ENCODE measurements at places on chromosomes 5 and 9. TPM values are rescaled to one million over a fixed set of nuclear protein-coding genes. Genes with fewer than 3 reads are reported as not detected.

DNA sequence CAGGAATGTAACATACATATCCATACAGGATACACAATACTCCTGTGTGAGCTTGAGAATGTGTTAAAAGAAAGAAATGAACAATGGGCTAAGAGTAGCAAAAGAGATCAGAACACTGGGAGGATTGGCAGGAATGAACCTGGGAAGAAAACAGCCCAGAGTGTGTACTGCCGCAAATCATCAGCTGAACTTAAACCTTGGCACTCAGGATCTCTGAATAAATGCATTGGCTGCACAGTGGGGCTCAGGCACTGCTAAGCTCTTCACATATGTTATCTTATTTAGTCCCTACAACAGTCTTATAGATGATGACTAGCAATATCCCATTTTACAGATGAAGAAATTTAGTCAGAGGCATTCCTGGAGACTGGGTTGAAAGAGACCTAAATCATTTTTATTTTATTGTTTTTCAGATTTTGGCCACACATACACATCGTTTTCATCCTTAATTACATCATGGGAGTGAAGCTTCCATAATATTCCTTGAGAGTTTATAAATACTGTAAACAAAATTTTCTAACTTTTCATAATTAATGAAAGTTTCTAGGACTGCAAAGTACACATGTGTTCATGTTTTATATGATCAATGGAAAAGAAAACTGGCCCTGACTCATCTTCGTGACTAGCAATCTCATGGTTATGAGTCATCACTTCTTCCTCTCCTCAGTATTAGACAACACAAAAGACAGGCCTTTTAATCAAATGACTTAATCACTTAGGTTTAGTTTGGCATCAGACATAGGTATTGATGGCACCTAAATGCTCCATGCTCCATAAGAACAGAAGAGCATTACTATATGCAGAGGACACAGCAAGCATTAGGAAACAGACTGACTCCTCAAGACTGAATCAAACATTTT is 59.2 kb downstream of the CDH18 start:
- H3K36me3 ChIP-seq, result no peaks in the 10 kb centered on the region
- H3K27ac ChIP-seq, result no peak overlapping the region
- no peaks in the 10 kb centered on the region for H3K27me3 ChIP-seq
- H3K4me3 ChIP-seq, result no peak overlapping the region

DNA sequence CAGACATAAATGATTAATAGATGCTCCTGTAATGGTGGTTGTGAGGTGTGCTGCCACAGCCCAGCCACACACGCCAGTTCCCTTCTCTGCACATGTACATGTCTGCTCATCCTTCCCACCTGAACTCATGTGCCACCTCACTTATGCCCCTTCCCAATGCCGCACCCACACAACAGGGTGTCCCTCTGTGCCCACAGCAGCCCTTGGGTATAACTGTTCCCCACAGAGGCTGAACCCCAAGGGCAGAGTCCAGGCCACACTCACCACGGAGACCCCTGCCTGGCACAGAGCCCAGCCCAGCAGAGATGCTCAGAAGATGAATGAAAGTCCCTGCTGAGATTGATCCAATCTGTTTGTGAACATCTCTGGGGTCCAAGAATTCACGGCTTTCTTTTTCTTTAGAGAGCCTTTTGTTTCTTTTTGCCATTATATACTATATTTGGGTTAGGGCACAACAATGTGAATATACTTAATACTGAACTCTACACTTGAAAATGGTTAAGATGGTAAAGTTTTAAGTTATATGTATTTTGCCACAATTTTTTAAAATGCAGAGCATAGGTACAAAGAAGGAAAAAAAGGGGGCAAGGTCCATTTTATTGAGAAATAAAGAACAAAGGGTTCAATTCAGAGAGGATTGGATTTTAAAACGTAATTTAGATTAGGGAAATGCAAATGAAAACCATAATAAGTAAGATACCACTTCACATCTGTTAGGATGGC is 29.6 kb downstream of the IRF1 start:
- peaks cover 8% of the 10 kb centered on the region for H3K36me3 ChIP-seq
- DNase-seq, result no peak
- H3K4me1 ChIP-seq, result peaks cover 21% of the 10 kb centered on the region
- no peaks in the 10 kb centered on the region for H3K27me3 ChIP-seq
- no peak overlapping the region for H3K4me3 ChIP-seq

Gene PIP5KL1
- 9.0 TPM for total RNA-seq

- H3K4me3 ChIP-seq, result no peak overlapping the region
- no peaks in the 10 kb centered on the region for H3K27me3 ChIP-seq
- H3K27ac ChIP-seq, result no peak overlapping the region
- DNase-seq, result no peak
- no peaks in the 10 kb centered on the region for H3K36me3 ChIP-seq
Measured at GRCh38 chr5:42745426-42745825, 11.2 kb upstream of the CCDC152 start.

Gene DHX29
- total RNA-seq, result 23.7 TPM

DNA sequence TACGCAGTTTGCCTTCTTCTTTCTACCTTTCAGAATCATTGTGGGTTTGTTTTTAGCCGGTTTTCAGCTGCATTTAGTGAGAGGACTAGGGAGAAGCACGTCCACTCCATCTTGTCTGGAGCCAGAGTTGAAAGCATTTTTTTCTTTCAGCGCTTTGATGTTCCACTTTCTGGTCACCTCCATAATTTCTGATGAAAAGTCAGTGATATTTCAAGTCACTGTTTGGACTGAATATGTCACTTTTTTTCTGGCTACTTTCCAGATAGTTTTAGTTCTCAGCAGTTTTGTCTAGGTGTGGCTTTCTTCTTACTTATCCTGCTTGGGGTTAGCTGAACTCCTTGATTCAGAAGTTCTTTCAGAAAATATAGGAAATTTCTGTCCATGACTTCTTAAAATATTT is 123.9 kb upstream of the IER5L start:
- H3K4me3 ChIP-seq, result no peak overlapping the region
- peaks cover 12% of the 10 kb centered on the region for H3K36me3 ChIP-seq
- no peaks in the 10 kb centered on the region for H3K27me3 ChIP-seq
- no peak for DNase-seq

DNA sequence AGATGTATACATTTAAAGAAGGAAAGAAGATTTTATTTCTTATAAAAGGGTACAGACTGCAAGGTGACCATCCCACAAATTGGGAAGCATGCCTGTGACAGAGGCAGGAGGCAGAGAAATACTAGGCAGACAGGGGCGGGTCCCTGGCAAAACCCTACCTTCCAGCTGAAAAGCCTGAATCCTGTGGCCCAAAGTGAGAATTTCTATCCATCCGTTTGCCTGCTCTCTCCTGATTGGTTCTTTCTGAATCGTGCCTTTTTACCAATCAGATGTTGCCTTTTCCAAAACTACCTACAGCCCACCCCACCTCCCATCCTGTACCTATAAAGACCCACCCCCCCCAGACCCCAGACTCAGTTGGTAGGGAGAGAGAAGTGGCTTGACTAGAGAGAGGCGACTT is 3.4 kb upstream of the SH3GLB2 start:
- no peaks in the 10 kb centered on the region for H3K36me3 ChIP-seq
- no peaks in the 10 kb centered on the region for H3K27me3 ChIP-seq
- DNase-seq, result no peak
- no peak overlapping the region for H3K4me3 ChIP-seq

Gene PCSK5
- 13.5 TPM for total RNA-seq

GRCh38 chr9:7976167-7976755 is 176.7 kb upstream of the DMAC1 start:
- no peak overlapping the region for H3K4me3 ChIP-seq
- H3K36me3 ChIP-seq, result no peaks in the 10 kb centered on the region
- no peak overlapping the region for H3K27ac ChIP-seq
- no peak for DNase-seq
- H3K4me1 ChIP-seq, result peaks cover 29% of the 10 kb centered on the region

GRCh38 chr9:80586786-80587330 is 1015.1 kb downstream of the TLE4 start:
- no peak overlapping the region for H3K27ac ChIP-seq
- no peak overlapping the region for H3K4me3 ChIP-seq
- H3K36me3 ChIP-seq, result no peaks in the 10 kb centered on the region
- peaks cover 8% of the 10 kb centered on the region for H3K4me1 ChIP-seq

Gene C5
- 3.1 TPM for total RNA-seq

- H3K4me3 ChIP-seq, result no peak overlapping the region
- H3K4me1 ChIP-seq, result peaks cover 50% of the 10 kb centered on the region
- DNase-seq, result no peak
- no peaks in the 10 kb centered on the region for H3K36me3 ChIP-seq
- H3K27ac ChIP-seq, result no peak overlapping the region
Measured at GRCh38 chr5:2801577-2802525, 50.4 kb upstream of the IRX2 start.

DNA sequence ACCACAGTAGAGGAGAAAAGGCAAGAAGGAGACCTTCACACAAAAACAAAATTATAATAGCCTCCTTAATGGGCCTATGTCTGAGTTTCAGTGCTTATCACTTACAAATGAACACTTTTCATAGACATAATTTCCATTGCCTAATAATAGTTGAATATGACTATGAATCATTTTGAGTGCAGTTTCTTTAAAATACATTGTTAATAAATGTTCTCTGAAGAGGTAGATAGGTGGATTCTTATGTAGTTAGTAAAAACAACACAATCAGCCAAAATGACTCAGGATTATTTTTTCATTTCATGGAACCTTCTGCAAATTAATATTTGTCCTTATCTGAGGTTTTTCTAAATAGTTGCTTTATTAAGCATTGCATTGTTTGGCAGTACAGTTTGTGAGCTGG is 45.6 kb downstream of the DAPK1 start:
- H3K27ac ChIP-seq, result peak overlapping the region; percentile 67
- H3K4me3 ChIP-seq, result no peak overlapping the region
- no peak for DNase-seq
- H3K36me3 ChIP-seq, result peaks cover 26% of the 10 kb centered on the region
- no peaks in the 10 kb centered on the region for H3K27me3 ChIP-seq

GRCh38 chr5:133520062-133520461 is 92.3 kb downstream of the FSTL4 start:
- DNase-seq, result no peak
- H3K4me1 ChIP-seq, result peaks cover 8% of the 10 kb centered on the region

- H3K27me3 ChIP-seq, result no peaks in the 10 kb centered on the region
- no peak overlapping the region for H3K27ac ChIP-seq
- H3K4me1 ChIP-seq, result peaks cover under 1% of the 10 kb centered on the region
- no peak overlapping the region for H3K4me3 ChIP-seq
Measured at GRCh38 chr5:132458226-132458560, 32.4 kb downstream of the IRF1 start.

GRCh38 chr9:93134740-93135444 is 841 bp upstream of the NINJ1 start:
- peaks cover 20% of the 10 kb centered on the region for H3K4me1 ChIP-seq
- H3K36me3 ChIP-seq, result no peaks in the 10 kb centered on the region
- H3K27ac ChIP-seq, result peak overlapping the region; percentile 53
- peak overlapping the region; percentile 68 for H3K4me3 ChIP-seq

DNA sequence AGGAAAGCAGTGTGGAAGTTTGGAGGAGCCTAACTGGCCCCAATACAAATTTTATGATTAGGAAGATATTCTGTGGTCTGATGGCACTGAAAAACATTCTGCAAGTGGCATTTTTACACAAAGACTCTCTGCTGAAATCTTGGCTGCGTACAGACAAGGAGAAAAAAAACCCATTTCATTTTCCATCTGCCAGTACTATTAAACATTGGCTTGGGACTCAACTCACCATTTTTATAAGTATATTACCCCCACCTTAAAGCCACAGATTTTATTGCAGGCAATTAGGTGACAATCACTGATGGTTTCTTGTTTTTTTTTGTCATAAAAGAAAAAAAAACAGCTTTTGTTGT is 206.9 kb downstream of the PTTG1 start:
- peaks cover 66% of the 10 kb centered on the region for H3K27me3 ChIP-seq
- H3K4me1 ChIP-seq, result peaks cover 2% of the 10 kb centered on the region
- no peaks in the 10 kb centered on the region for H3K36me3 ChIP-seq
- no peak overlapping the region for H3K27ac ChIP-seq

DNA sequence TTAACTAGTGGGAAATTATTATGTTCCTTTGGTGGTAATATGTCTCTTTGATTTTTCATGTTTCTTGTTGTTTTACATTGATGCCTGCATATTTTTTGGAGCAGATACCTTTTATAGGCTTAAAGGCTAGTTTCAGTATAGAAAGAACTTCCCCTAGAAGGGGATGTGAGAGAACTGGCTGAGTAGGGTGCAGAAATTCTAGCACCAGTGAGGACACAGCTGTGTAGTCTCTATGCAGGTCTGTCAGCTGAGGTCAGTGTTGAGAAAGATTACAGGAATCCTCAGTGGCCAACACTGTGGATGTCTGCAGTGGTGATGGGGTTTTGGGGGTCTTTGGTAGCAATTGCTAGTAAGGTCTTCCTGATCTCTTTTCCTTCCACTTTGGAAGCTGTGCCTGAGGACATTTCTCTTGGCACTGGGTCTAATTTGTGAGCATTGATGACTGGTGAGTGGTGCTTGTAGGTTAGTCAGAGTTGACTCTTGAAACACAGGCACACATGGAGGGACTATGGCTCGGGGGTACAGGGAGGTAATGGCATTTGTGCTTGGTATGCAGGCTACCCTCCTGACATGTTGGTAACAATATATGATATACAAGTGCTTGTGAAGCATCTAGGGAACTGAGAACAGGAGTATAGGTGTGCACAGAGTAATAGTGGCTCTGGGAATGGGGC is 221.4 kb downstream of the SPATA31D1 start:
- no peak overlapping the region for H3K4me3 ChIP-seq
- DNase-seq, result no peak
- H3K27me3 ChIP-seq, result no peaks in the 10 kb centered on the region
- peaks cover 6% of the 10 kb centered on the region for H3K4me1 ChIP-seq

GRCh38 chr5:100634937-100635534 is 99.9 kb downstream of the FAM174A start:
- no peak overlapping the region for H3K4me3 ChIP-seq
- H3K27ac ChIP-seq, result no peak overlapping the region
- H3K27me3 ChIP-seq, result peaks cover 17% of the 10 kb centered on the region
- DNase-seq, result no peak
- H3K36me3 ChIP-seq, result no peaks in the 10 kb centered on the region
- H3K4me1 ChIP-seq, result peaks cover 22% of the 10 kb centered on the region

Gene STPG3
- 0.18 TPM for total RNA-seq

- H3K27me3 ChIP-seq, result peaks cover 3% of the 10 kb centered on the region
- peaks cover 19% of the 10 kb centered on the region for H3K4me1 ChIP-seq
- H3K27ac ChIP-seq, result no peak overlapping the region
- H3K4me3 ChIP-seq, result no peak overlapping the region
- H3K36me3 ChIP-seq, result no peaks in the 10 kb centered on the region
- DNase-seq, result no peak
Measured at GRCh38 chr9:23557689-23558088, 268.4 kb downstream of the ELAVL2 start.

- no peak overlapping the region for H3K4me3 ChIP-seq
- H3K36me3 ChIP-seq, result no peaks in the 10 kb centered on the region
- H3K27me3 ChIP-seq, result no peaks in the 10 kb centered on the region
- H3K27ac ChIP-seq, result no peak overlapping the region
- peaks cover 20% of the 10 kb centered on the region for H3K4me1 ChIP-seq
- DNase-seq, result no peak
Measured at GRCh38 chr9:107174441-107174840, 108.6 kb upstream of the RAD23B start.

DNA sequence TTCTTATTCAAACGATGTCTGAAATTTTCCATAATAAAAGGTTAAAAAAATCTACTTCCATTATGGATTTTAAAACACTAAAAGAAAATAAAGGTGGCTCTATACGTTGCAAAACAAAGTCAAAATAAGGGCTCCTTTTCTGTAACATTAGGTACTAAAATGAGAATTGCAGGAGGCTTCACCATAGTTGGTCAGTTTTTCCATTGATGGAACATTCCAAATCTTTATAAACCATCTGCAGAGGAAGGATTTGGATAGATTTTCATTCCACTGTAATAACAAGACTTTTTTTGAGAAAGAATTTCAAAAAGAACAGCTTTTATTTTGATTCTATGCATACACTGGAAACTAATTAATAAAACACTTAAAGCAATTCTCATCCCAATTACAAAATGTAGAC is 145.6 kb downstream of the LURAP1L start:
- H3K27me3 ChIP-seq, result no peaks in the 10 kb centered on the region
- no peaks in the 10 kb centered on the region for H3K36me3 ChIP-seq
- H3K4me3 ChIP-seq, result no peak overlapping the region
- H3K27ac ChIP-seq, result no peak overlapping the region
- peaks cover 21% of the 10 kb centered on the region for H3K4me1 ChIP-seq
- DNase-seq, result no peak
